Glomerular endothelial cell (primary cell): ENCODE measurements at places on chromosomes 7 and 10. TPM values are rescaled to one million over a fixed set of nuclear protein-coding genes. Genes with fewer than 3 reads are reported as not detected.

The ENKUR gene
- 1.5 TPM in 1 of 2 replicates, not detected in the other for total RNA-seq

The WEE2 gene
- not detected in 2 replicates for total RNA-seq

The FLNC gene
- total RNA-seq, result 131 and 170 TPM in 2 replicates

The PPP1R17 gene
- total RNA-seq, result not detected in 2 replicates

The PDE6C gene
- total RNA-seq, result not detected in 2 replicates

The EPO gene
- not detected in 2 replicates for total RNA-seq

The PLXNA4 gene
- 1.2 and 5.4 TPM in 2 replicates for total RNA-seq

The STX1A gene
- total RNA-seq, result 19.5 and 22.0 TPM in 2 replicates

The CPA4 gene
- 20.2 and 27.7 TPM in 2 replicates for total RNA-seq

The SEMA3D gene
- total RNA-seq, result 0.68 and 1.5 TPM in 2 replicates

The CNTNAP2 gene
- total RNA-seq, result under 0.01 and 0.97 TPM in 2 replicates

The H2BK1 gene
- not detected in 2 replicates for total RNA-seq

The RPEL1 gene
- total RNA-seq, result 0.10 TPM in 1 of 2 replicates, not detected in the other

The GPR158 gene
- not detected in 2 replicates for total RNA-seq

The ADO gene
- 18.1 and 20.8 TPM in 2 replicates for total RNA-seq

The NPFFR1 gene
- total RNA-seq, result not detected in 2 replicates

The AZGP1 gene
- not detected in 2 replicates for total RNA-seq

The RBP4 gene
- total RNA-seq, result not detected in 2 replicates

The YWHAG gene
- 145 and 198 TPM in 2 replicates for total RNA-seq

The SHTN1 gene
- total RNA-seq, result 10.2 and 16.8 TPM in 2 replicates

The TUBAL3 gene
- total RNA-seq, result 0.12 TPM in 1 of 2 replicates, not detected in the other

The FFAR4 gene
- not detected in 2 replicates for total RNA-seq
